ENCODE measurements at places on chromosomes 4 and X. TPM values are rescaled to one million over a fixed set of nuclear protein-coding genes. Genes with fewer than 3 reads are reported as not detected.

The LRIT3 gene
- total RNA-seq, result 0.15 TPM

The GBA3 gene
- total RNA-seq, result 0.17 TPM

The PLAC1 gene
- total RNA-seq, result not detected

The TLR10 gene
- 0.16 TPM for total RNA-seq

The KLF8 gene
- 3.7 TPM for total RNA-seq

The TMEM131L gene
- 17.0 TPM for total RNA-seq

The DGKK gene
- not detected for total RNA-seq

The ZNF711 gene
- 1.9 TPM for total RNA-seq

The CCNQ gene
- total RNA-seq, result 10.6 TPM

The TASL gene
- total RNA-seq, result 0.12 TPM

The ARAP2 gene
- 13.4 TPM for total RNA-seq

The DMP1 gene
- not detected for total RNA-seq

The SCML2 gene
- 0.89 TPM for total RNA-seq

The MTNR1A gene
- total RNA-seq, result 1.4 TPM

The ANOS1 gene
- 0.12 TPM for total RNA-seq

The MAMLD1 gene
- total RNA-seq, result 2.9 TPM

The CFAP47 gene
- not detected for total RNA-seq

The IL13RA2 gene
- total RNA-seq, result 0.28 TPM

The SFRP2 gene
- total RNA-seq, result 2.4 TPM

The AMOT gene
- total RNA-seq, result 14.4 TPM

The P2RY8 gene
- 1.3 TPM for total RNA-seq

The SLC6A8 gene
- total RNA-seq, result 11.8 TPM

The AVPR2 gene
- 0.58 TPM for total RNA-seq

Data from pancreas (tissue), 10 donors.